ENCODE measurements at places on chromosomes 4 and X. TPM values are rescaled to one million over a fixed set of nuclear protein-coding genes. Genes with fewer than 3 reads are reported as not detected.

Gene FGB
- total RNA-seq: 1.1 TPM

Gene AGTR2
- total RNA-seq: 3.0 TPM

DNA sequence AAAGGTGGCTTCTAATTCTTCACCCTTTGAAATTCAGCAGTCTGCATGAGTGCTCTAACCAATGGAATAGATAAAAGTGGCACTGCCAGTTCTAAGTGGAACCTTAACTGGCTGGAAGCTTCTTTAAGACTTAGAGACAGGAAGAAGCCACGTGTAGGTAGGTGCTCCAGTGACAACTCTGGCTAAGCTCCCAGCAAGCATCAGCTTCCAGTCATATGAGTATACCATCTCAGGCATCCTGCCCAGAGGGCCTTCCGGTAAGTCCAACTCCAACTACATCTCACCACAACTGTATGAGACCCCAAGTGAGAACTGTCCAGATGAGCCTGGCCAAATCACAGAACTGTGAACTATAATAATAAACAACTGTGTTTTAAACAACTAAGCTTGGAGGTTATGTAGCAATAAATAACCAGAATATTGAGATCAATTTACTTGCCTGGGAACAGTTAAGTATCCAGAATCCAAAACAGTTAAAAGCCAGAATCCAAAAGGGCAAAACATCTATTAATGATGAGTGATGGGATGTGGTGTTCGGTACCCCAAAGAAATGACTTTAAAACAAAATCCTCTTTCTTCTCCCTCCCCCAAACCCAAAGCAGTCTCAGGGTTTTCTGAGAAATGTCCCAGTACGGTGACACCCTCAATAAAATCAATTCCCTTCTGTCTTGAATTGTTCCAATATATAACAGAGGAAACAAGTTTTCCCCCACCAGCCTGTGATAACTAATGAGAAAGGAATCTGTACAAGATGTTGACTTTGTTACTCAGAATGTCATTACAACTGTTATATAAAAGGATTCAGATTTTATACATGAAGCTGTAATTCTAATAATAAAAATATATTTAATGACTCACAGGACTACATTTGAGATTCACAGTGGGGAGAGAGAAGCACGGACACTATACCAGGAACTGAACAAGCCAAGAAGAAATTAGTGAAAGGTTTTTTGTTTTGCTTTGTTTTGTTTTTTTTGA lies 4.2 kb downstream of the TSPAN5 start:
- H3K4me3 ChIP-seq: no peak overlapping the region
- no peaks in the 10 kb centered on the region for H3K36me3 ChIP-seq
- peak; percentile 33 for DNase-seq
- H3K27me3 ChIP-seq: no peaks in the 10 kb centered on the region

DNA sequence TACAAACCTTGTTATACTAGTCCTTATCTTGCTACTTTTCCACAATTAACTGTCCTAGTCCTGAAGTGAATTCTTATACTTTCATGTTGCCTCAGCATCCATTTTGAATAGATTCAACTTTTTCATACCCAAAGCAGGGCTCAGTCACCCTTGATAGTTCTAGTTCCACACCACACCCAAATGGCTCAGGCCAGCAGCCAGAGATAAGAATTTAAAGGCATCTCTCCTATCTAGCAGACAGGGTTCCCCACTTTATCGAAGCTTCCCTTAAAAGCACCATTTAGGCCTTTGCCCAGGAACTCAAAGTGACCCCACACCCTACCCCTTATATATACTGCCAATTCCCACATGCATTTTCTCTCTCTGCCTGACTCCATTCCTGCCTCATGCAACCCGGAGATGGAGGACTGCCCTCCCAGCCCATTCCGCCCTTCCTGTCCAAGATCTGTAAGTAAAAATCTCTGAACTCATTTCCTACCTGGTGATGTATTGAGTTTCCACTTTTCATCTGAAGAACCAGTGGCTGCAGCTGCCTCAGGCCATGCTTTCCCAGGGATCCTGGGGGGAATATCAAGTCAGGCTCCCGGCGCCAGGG lies 63.7 kb upstream of the TXK start:
- no peak for DNase-seq
- no peak overlapping the region for H3K27ac ChIP-seq
- H3K4me1 ChIP-seq: peaks cover 12% of the 10 kb centered on the region
- no peaks in the 10 kb centered on the region for H3K27me3 ChIP-seq
- no peaks in the 10 kb centered on the region for H3K36me3 ChIP-seq

All from thymus (tissue), 14 donors.